ENCODE measurements at places on chromosomes 3 and 15. TPM values are rescaled to one million over a fixed set of nuclear protein-coding genes. Genes with fewer than 3 reads are reported as not detected.

The P3H2 gene
- total RNA-seq = 1.8 TPM

The ISLR gene
- 41.0 TPM for total RNA-seq

The P2RY12 gene
- total RNA-seq = 20.6 TPM

DNA sequence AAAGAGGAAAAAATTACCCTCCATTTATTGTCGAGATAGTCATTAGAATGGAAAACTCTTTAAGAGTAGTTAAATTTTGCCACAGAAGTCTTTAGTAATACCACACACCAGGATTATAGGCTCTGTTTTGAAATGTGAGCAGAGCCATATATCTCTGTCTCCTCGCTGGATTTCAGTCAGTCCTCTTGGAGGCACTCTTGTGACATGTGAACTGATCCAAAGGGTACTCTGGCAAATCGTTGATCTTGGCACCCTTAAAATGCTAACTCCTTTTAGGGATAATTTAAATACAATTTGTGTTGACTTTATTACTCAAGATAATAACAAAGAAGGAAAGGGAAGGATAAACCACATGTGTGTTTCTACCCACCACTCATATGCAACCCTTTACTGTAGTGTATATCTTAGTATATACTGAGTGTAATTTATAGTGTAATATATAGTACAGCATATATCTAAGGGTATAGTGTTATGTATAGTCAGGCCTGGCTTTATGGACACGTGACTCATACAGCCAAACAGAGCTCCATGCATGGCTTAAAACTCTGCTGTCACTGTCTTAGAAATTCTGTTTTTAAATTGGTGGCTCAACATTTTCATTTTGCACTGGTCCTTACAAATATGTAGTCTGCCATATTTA, 12.3 kb upstream of the KPNA4 start:
- no peak for DNase-seq

GRCh38 chr3:70612920-70613319, 300.5 kb upstream of the MDFIC2 start:
- DNase-seq = no peak

GRCh38 chr3:187310226-187310625, 18.7 kb upstream of the MASP1 start:
- no peak for DNase-seq

DNA sequence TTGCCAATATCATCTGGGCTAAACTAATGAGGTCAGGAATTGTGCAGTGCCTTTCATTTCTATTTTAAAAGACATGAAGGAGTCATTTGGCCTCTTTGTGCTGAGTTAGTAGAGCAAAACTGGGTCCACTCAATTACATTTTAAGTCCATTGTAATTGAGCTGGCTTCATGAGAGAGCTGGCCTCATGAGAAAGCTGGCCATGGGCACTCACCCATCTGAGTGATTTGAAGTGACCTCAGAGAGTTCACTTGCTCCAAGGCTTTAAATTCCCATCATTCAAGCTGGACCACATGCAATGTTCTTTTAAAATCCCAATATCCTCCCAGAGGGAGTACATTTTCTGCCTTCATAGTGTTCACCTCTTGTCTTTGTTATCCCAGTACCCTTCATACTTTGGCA, 335.9 kb upstream of the WNT5A start:
- DNase-seq = no peak

- no peak for DNase-seq
Measured at GRCh38 chr15:48373821-48374451, 42.7 kb downstream of the DUT start.

DNA sequence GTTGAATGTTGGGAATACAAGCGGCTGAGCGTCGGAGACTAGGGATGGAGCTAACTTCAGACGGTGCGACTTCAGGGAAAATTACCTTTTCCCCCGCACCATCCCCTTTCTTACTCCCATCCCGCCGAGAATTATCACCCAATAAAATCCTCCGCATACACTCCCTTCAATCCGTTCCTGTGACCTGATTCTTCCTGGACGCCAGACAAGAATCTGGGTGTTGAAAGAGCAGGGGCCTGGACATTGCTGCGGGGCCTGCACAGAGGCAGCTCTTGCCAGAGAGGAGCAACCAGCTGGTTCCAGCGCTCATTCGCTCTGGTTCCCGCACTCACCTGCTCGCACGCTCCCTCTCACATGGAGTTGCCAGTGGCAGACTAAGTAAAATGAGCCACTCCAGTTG, 241.9 kb downstream of the ALCAM start:
- no peak for DNase-seq

DNA sequence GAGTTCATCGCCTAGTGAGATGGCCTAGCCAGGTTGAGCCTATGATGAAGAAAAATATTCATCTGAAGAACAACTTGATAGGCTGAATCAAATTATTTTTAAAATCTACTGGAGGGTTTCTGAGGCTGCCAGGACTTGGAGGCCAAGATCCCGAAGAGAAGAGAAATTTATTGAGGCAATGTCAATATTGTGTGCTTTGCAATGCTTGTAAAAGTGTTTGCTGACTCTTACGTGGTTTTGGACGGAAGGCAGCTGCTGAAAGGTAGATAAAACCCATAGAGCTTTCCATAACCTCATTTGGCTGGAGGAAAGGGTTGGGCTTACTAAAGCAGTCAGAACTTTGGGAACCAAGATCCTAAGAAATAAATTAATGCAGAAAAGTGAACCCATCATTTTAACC, 361.0 kb upstream of the IL12A start:
- DNase-seq = no peak

Data from cerebellum (tissue), 4 donors.